ENCODE measurements at places on chromosomes 3 and 15. TPM values are rescaled to one million over a fixed set of nuclear protein-coding genes. Genes with fewer than 3 reads are reported as not detected.

The DVL3 gene
- total RNA-seq = 40.7 TPM

The ISLR gene
- total RNA-seq = not detected

The TBL1XR1 gene
- total RNA-seq = 187 TPM

The ZBED2 gene
- total RNA-seq = 38.7 TPM

The B4GALT4 gene
- 10.9 TPM for total RNA-seq

The ROPN1 gene
- not detected for total RNA-seq

The LRRC49 gene
- total RNA-seq = not detected

The CYP1A2 gene
- not detected for total RNA-seq

The SLC4A7 gene
- total RNA-seq = 75.5 TPM

The INSYN1 gene
- not detected for total RNA-seq

The CFAP100 gene
- not detected for total RNA-seq

DNA sequence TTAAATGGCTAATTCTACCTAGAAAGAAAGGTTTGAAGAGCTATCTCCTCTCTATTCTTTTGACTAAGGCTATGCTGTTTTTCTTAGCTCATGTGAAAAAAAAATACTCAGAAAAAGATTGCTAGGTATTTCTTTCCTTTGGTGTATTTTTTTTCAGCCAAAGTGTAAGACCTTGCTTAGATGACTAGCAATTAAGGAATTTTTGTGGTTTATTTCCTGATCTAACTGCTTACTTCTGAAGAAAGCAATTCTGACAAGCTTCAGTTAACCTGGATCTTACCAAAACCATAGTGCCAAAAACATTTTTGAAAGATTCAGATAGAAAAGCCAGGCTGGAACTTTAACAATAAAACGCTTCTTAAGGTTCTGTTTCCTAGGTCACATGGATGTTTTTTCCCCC lies 315.6 kb downstream of the SOX2 start:
- no peak for DNase-seq

DNA sequence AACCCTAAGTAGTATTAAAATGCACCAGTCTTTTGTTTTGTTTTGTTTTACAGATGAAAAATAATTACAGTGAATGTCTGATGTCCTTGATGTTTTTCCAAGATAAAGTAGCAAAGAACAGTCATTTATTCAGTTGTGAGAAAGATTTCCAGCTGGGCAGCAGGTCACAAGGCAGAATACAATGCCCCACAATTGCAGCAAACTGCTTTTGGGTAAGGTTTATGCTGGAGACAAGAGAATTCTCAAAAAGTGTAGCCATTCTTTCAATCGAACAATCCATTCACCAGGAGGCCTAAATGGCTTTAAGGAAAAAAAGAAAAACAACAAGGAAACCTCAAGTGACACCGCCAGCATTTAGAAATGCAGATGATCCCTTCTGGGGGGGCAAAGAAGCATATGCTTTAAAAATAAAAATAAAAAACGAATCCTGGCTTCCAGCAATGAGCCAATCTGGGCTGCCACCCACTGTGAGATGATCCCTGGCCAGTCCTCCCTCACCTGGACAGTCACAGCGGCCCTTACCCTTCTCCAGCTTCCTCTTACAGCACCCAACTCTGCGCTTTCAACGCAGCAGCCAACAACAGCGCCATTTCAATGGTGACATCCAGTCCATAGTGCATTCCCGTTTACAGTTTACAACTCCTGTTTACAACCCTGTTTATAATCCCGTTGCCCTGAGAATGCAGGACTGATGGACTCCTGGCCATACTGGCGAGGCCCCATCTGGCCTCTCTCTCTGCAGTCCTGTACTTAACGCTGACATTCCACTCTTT lies 25.7 kb upstream of the WNT5A start:
- DNase-seq = no peak

DNA sequence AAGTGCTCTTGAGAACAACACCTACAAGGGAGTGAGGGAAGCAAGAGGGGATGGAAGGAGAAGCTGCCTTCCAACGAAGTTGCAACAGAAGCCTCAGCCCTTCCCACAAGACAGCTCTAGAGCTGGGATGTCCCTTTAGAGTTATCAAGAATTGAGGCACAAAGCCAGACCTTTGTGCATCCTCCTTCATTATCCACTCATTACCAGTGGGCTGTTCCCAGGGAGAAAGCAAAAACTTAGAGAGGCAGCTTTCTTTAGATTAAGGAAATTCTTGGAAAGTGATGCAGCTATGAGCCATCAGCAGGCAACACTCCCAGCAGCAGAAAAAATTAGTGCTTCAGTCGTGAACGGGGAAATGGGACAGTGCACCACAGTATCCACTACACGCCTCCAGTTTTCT lies 10.6 kb upstream of the CD96 start:
- no peak for DNase-seq

GRCh38 chr3:120681018-120681417 lies 1.0 kb downstream of the HGD start:
- no peak for DNase-seq

- DNase-seq = no peak
Measured at GRCh38 chr3:194404365-194405140, 5.5 kb upstream of the GP5 start.

DNA sequence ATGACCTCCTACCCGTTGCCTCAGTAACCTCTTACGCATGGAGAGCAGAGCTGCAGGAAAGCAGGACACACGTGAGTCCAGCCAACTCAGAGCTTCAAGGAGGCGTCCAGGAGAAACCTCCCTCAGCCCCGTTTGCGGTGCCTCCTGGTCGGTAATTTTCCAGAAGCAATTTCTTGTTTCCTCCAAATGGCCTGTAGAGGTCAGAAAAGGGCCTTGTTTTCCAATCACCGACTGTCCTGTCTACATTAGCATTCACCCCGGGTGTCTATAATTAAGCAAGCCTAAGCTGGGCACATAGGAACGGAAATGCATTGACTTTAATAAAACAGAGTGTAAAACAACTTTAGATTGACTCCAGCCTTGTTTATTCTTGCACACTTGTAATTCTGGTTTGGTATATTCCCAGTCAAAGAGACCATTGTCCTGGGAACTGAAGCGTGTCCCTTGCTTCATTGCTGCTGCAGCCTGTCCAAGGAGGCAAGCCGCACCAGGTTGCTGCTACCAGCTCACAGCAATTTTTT lies 836.2 kb downstream of the AGBL1 start:
- no peak for DNase-seq

GRCh38 chr15:78264304-78265136 lies at the start of gene DNAJA4:
Gene DNAJA4 (plus strand): TSS chr15:78264562. CDS start chr15:78264764, 202 bp downstream.
- DNase-seq = peak; percentile 68

- DNase-seq = no peak
Measured at GRCh38 chr15:83304861-83305703, 20.6 kb upstream of the BNC1 start.

- no peak for DNase-seq
Measured at GRCh38 chr15:78063217-78063616, 14.3 kb downstream of the TBC1D2B start.

DNA sequence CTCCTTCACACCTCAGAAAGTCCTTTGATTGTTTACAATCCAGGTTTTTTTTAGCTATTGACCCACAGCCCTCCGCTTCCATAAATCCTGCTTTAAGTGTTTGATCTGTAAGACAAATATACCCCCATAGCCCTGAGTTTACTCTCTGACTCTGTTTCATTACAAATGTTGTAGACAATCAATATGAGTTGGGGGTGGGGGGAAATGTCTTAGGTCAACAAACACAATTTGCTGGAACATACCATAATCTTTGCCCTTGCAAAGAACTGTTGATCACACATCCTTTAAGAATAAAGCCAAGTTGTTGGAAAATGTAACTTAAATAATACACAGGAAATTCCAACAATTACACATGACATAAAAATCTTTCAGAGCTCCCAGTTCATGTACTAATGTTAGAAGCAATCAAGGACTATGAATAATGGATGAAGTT lies 301.8 kb upstream of the SEMA6D start:
- no peak for DNase-seq

- DNase-seq = no peak
Measured at GRCh38 chr15:86572368-86572841, 492.7 kb downstream of the AGBL1 start.

DNA sequence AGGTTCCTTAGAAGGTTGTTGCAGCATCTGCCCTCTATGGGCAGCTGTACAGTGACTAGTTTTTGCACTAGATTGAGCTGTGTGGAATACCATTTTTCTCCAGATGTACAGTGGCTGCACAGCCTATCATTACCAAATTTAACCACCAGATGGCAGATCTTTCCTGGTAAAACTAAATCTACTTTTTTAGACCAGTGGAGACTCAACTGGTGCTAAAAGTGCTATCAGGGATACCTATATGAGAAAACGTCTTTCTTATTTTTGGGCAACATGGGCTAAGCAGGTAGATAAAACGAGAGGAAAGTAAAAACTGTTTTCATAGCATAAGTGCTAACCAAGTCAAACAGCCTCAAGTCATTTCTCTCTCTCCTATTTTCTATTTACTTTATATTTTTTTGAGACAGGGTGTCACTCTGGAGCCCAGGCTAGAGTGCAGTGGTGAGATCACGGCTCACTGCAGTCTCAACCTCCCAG lies 21.2 kb downstream of the IGSF10 start:
- DNase-seq = no peak

GRCh38 chr3:74463515-74463914 lies 150.9 kb downstream of the CNTN3 start:
- no peak for DNase-seq

GRCh38 chr3:62835554-62836236 lies 39.5 kb downstream of the CADPS start:
- DNase-seq = no peak

DNA sequence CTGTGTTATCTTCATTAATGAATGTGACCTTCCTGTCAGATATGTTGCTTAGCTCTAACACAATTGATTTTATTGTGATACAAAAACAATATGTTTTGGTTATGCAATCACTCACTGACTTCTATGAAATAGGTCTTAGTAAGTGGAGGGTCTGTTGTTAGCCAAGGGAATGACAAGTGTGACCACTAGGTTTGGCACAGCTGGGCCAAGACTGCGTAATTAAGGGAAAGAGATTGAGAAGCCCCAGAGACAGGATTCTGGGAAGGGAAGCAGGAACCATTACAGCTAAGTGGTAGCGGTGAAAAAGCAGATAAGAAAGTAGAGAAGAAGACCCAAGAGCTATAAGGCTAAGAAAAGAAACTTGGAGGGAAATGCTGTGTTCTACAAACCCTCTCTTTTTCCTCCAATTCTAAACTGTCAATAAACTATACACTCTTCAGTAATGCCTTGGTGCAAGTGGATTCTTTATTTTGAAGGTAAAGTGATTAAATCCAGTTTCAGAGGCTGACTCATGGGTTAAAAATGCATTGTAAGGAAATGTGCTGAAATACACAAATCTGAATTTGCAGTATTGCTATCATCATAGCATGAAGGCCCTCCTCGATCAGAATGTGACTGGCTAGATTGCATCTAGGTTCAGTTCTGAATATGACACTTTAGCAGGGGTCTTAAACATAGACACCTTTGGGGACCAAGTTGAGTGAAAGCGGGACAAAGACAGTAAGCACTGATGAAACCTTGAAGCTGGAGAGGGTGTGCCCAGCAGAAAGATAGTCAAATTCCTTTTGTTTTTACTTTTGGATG lies 26.1 kb downstream of the KCNMB2 start:
- no peak for DNase-seq

DNA sequence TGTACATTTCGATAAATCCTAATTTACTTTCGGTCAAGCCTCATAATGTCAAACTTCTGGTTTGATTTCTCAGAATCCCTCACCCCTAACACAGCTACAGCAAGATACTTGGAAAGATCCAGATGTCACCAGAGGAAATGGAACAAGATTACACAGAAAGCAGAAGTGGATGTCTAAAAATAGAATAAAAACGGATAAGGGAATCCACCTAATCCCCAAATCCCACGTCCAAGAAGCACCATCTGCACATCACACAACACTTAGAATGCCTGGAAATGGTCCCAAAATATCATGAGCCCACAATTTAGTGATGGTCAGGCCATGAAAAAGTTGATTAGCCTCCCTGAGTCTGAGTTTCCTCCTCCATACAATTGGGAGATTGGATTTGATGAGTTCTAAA lies 61.7 kb downstream of the AGTR1 start:
- no peak for DNase-seq

DNA sequence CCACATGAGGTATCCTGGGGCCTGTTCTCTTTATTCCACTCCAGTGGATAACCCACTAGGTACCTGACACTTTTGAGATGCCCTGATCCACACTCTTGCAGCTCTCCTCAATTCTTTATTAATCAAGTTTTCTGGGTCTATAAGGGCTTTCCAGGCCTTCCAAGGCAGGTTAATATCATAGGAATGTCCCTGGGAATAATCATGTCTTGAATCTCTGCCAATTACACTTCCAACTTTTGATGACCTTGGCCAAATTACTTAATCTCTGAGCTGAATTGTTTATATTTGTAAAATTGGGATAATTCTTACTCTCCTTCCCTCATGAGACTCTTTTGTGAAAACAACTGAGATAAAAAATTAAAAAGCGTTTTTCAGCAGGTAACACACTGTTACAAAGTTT lies 881.7 kb downstream of the MCTP2 start:
- no peak for DNase-seq

- no peak for DNase-seq
Measured at GRCh38 chr3:150412561-150413231, 4.6 kb downstream of the TSC22D2 start.

- DNase-seq = no peak
Measured at GRCh38 chr15:64682255-64682654, 93.1 kb downstream of the RBPMS2 start.

DNA sequence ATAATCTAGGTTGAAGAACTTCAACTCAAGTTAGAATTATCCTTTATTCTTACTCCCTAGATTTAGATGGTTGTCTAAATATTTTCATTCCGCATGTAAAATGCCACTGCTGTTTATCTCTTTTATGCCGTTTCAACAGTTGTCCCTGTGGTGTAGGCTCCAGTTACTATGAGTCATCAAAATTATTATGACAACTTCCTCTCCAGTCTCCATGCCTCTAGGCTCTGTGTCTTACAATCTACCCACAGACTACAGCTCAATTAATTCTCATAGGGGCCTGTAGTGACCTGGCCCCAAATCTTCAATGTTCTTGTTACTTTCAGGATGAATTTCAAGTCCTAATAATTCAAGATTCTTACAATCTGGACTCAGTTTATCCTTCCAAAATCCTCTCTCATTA lies 105.8 kb upstream of the UNC13C start:
- DNase-seq = no peak

GRCh38 chr3:138854204-138854603 lies 19.5 kb upstream of the PIK3CB start:
- DNase-seq = no peak

- DNase-seq = no peak
Measured at GRCh38 chr15:77266708-77267386, 153.1 kb downstream of the PEAK1 start.

GRCh38 chr15:65328506-65329287 lies 24.2 kb downstream of the RNU5B-1 start:
- DNase-seq = no peak

All from activated CD4-positive, alpha-beta memory T cell treated with anti-CD3 and anti-CD28 coated beads, Interleukin-2, amount 10 ng/mL, durations not matched to agents 7 days and 5 days (primary cell).